ENCODE measurements at places on chromosomes 2 and 18. TPM values are rescaled to one million over a fixed set of nuclear protein-coding genes. Genes with fewer than 3 reads are reported as not detected.

Gene GPBAR1
- 0.77 TPM for total RNA-seq

Gene SPEG
- total RNA-seq: 71.3 TPM

Gene KIF3C
- 206 TPM for total RNA-seq

Gene ARHGAP28
- total RNA-seq: 4.2 TPM

Gene PREPL
- total RNA-seq: 183 TPM

Gene POTEJ
- not detected for total RNA-seq

Gene FKBP7
- total RNA-seq: 1.0 TPM

Gene ASB18
- 1.3 TPM for total RNA-seq

Gene COL3A1
- 2.9 TPM for total RNA-seq

Gene KDSR
- total RNA-seq: 46.6 TPM

Gene PPP1R1C
- total RNA-seq: 1.6 TPM

Gene APCDD1
- 91.6 TPM for total RNA-seq

Gene LRATD1
- total RNA-seq: 42.5 TPM

Gene ANTXR1
- total RNA-seq: 33.1 TPM

Gene CUL3
- total RNA-seq: 87.0 TPM

Gene ZFP36L2
- total RNA-seq: 86.0 TPM

Gene VWC2L
- total RNA-seq: 9.6 TPM

Gene IL36RN
- not detected for total RNA-seq
